ENCODE measurements at places on chromosomes 2 and 18. TPM values are rescaled to one million over a fixed set of nuclear protein-coding genes. Genes with fewer than 3 reads are reported as not detected.

Gene CHCHD5
- 30.7 TPM for total RNA-seq

Gene COLEC12
- total RNA-seq, result 10.6 TPM

Gene RAPGEF4
- total RNA-seq, result 9.4 TPM

Gene SUMO1
- 67.0 TPM for total RNA-seq

Gene ADD2
- 0.40 TPM for total RNA-seq

Measured in right cardiac atrium (tissue), 5 donors.